ENCODE measurements at places on chromosomes 7 and 10.

DNA sequence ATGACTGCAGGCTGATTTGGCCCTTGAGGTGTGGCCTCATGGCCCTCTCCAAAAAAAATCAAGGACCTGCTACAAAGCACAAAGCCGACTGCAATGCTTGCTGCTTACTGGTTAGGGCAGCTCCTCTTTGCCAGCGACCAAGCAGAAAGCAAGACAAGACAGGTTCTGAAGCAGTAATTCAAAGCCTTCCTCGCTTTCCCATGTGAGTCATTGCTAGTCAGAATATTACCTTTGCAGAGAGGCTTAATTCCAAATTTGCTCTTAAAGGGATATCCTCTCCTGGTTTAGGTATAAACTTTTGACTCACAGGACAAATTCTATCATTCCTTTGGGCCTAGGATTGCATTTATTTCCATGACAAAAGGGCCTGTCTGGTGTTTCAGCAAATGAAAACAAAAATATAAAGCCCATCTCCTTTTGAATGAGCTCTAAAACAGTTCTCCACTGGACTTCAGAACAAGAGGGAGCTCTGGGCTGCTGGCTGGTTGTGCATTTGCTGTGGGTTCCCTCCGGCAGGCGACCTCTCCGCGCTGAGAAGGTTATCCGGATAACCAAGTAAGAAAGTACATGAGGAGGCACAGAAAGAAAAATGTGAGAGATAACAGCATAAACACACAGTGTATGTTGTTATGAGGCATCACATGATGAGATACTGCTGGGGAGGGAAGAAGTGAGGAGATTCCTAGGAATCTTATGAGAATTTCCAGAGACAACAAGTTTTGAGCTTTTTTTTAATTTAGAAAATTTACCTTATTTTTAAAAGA lies 90.8 kb downstream of the EGFR start:
- DNase-seq, result no peak

- no peak for DNase-seq
Measured at GRCh38 chr10:64086083-64086767, 565.0 kb downstream of the REEP3 start.

GRCh38 chr7:66050990-66051448 lies 24.6 kb upstream of the ASL start:
- no peak for DNase-seq

DNA sequence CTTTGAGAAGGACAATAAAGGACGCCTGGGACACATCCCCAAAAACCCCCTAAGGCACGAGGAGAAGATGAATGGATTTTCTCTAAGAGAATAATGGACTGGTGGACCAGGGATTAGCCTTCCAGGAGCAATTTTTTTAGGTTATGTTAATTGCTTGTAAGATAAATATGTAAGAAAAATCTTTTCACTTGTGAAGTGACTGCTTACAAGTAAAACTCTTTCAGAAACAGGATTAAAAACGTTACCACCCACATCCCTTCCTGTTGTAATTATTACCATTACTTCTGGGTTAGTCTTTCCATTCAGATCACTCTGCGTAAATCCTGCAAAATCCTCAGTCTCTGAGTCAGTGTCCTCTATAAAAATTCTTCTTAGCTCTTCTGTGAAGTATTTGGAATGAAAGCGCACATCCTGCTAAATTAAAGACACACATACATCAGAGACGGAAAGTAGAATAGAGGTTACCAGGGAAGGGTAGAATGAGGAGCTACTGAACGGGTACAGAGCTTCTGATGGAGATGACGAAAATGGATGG lies 34.3 kb downstream of the CDCA7L start:
- no peak for DNase-seq

GRCh38 chr10:34666008-34666704 lies 148.9 kb downstream of the PARD3 start:
- DNase-seq, result no peak

GRCh38 chr10:70537398-70538194 lies 59.0 kb downstream of the PALD1 start:
- DNase-seq, result no peak

DNA sequence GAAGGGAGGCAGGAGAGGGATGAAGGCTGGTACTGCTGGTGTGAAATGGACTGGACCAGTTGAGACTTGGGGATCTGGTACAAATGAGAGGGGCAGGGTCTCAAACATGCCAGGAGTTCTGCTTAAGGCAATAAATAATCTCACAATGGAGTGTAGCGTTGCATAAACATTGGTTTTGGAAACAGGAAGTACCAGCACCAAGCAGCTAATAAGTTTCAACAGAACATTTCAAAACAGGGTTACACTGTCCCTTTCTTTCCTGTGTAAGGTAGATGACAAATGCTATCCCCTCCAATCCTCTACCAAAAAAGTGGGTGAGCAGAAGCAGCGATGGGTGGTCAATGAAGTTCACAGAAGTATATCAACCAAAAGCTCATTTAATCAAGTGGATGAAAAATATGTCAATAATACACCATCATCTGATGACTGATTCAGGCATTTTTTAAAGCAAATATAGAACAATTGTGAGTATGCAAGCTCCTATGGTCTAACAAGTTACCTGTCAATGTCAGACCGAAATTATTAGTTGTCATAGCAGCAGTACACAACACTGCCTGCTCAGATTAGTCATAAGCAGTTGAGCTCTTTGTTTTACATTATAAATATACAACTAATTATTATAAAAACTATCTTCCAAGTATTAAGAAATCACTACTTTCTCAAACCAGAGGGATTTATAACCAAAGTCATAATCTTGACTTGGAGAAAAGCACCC lies 220.0 kb downstream of the FAM107B start:
- no peak for DNase-seq

- DNase-seq, result no peak
Measured at GRCh38 chr7:55240418-55241142, 124.6 kb upstream of the LANCL2 start.

GRCh38 chr10:108203905-108204527 lies 1039.5 kb upstream of the SORCS1 start:
- DNase-seq, result no peak

GRCh38 chr7:43458330-43459018 lies 124.4 kb upstream of the STK17A start:
- DNase-seq, result no peak

DNA sequence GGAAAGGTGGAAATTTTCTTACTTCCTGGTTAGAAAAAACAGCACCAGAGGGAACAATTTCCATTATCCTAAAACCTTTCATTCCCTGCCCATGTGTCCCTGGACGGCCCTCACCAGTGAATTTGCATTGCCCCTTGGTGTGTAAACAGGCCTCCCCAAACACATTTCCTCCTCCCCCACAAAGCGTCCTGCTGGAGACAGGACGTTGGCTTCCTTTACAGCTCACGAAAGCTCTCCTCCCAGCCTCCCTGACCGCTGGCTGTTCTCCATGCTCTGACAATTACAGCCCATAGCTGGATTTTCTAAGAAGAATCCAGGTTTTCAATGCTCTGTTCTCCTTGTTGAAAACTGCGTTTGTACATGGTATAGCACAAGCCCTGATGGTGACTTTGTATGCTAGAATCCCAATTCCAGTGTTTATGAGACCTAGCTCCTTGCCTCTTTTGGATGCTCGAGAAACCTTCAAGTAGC lies 724.2 kb upstream of the CELF2 start:
- DNase-seq, result no peak

GRCh38 chr7:93949423-93949822 lies 27.9 kb downstream of the GNG11 start:
- DNase-seq, result no peak

DNA sequence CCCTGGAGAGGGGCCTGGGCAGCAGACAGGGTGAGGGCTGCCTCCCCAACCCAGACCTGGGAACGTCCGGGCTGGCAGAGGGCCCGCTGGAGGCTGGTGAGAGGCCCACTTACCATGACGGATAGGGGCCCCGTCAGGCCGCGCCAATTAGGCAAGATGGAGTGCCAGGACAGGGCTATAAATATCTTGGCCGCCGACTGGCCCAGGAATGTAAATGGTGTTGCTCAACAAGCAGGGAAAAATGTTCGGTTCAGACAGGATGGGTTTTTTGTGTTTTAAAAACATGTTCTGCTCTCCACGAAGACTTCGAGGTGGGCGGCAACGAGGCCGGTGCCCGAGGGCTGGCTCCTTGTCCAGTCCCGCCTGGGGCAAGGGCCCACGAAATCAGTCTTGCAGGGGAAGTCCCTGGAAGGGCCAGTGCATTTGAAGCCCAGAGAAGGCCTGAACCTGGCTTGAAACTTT lies 35.8 kb upstream of the ELN start:
- no peak for DNase-seq

DNA sequence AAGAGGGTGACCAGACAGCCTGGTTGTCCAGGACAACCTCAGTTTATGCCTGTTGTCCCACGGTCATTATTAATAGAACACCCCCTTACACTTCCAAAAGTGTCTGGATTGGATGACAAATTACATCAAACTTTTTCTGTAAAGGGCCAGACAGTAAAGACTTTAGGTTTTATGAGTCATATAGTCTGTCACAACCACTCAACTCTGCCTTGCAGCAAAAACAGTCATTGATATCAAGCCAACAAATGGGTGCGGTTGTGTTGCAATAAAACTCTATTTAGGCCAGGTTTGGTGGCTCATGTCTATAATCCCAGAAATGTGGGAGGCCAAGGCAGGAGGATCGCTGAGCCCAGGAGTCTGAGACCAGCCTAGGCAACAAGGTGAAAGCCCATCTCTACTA lies 66.7 kb upstream of the ATP6V0A4 start:
- no peak for DNase-seq

GRCh38 chr7:130440527-130441365 lies at the start of gene CEP41:
Gene CEP41, minus strand, starts transcription at chr7:130441016. Its CDS starts 50 bp downstream, at chr7:130440966.
- peak; percentile 84 for DNase-seq

GRCh38 chr10:71268758-71269157 lies 50.3 kb upstream of the SLC29A3 start:
- DNase-seq, result no peak

DNA sequence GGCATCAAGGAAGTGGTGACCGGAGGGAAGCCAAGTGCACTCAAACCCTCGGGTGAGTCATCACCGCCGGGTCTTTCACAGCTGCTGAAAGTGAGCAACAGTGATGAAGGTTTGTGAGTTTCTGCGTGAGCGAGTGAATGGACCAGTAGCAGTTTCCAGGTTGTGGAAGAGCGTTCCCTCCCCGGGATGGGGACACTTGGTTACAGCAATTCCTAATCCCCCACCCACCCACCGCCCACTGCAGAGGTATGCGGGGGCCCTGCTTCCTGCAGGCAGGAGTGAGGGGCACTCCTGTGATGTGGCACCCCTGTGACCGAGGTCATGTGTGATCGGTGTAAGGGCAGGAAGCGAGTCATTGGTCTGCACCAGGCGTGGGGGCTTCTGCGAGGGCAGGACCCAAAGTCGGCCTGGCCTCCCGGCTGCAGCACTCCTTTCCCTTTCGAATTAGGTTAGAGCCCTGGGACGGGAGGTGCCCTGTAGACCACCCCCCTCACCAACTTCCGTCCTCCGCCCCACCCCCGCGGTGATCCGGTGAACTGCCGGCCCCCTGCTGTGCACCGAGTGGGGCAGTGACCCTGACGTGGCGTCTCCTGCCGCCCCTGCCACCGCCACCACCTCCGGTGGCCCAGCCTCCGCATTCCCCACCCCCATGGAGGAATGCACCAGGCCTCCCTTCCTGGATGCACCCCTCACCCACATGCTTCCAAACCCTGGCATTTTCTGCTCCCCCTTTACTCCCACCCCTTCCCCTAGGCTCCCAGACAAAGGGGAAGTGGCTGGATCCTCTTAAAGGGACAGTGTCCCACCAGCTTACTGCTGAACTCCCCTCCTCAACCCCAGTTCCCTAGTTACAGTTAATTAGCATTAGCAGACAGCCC lies 10.9 kb downstream of the LIMK1 start:
- DNase-seq, result peak; percentile 39

DNA sequence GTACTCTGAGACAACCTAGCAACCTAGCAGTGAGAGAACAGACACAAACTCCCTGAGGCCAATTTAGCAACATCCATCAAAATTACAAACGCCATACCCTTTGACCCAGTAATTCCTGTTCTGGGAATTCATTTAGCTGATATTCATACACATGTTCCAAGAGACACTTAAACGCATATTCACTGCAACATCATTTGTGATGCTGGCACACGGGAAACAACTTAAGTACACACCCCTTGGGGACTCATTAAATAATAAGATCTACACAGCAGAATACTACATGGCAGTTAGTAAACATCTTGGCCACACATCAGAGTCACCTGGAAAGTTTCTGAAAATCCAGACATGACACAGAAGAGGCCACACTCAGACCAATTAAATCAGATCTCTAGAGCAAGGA lies 17.6 kb downstream of the NUDCD3 start:
- no peak for DNase-seq

- no peak for DNase-seq
Measured at GRCh38 chr7:157870644-157871290, 534.0 kb downstream of the DNAJB6 start.

DNA sequence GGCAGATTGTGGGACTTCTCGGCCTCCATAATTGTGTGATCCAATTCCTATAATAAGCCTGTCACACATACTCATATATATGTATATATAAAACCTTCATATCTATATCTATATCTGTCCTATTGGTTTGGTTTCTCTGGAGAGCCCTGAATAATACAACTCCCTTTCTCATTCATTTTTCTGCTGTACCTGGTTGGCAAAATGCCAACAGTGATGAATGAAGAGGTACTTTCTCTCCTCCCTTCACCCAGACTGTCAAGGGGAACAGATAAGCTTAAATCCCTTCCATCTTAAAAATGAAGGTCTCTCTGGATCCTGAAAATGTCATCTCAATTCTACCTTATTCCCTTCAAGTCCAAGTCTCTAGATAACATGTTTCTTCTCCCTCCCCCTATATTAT lies 60.3 kb upstream of the FOXP2 start:
- DNase-seq, result no peak

GRCh38 chr7:28069807-28070206 lies 110.8 kb downstream of the JAZF1 start:
- no peak for DNase-seq

- DNase-seq, result no peak
Measured at GRCh38 chr10:77962350-77963146, 36.0 kb upstream of the DLG5 start.

DNA sequence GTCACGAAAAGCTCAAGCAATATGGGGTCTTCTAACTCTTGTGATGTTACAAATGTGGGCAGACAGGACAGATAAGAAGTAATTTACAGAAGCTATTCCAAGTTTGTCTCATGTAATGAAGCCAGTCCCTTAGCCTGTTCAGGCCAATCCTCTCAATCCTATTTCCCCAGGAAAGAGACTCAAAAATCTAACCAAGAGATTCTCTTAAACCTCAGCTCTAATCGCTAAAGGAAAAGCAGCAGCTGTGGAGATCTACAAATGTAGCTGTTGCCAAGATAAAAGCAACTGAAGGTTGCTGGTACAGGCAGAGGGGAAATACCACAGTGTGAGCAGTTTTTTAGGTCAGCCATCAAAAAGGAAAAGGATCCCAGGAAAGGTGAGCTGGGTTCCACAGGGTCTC lies 39.3 kb downstream of the ANK3 start:
- no peak for DNase-seq
